Non-pigmented ciliary epithelial cell (primary cell): ENCODE measurements at places on chromosomes 16 and 17.
A peak's percentile ranks its signal among the peaks of the same experiment; 100 is the strongest.

DNA sequence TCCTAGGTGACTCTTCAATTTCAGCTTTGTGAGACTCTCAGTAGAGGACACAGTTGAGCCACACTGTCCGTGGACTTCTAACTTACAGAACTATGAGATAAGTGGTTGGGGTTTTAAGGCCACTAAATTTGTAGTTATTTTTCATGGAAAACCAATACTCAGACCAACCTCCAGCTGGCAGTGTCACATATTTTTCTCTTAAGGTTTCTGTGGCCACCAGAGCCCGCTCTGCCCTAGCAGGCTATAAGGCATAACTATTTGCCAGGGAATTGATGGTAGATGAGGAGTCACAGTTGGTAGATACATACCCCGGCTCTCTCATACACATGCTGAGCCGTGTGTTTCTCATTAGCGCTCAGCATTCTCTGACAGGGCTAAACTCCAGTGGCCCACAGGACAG is 336.8 kb upstream of the MON1B start:
- DNase-seq = no peak

GRCh38 chr16:77696149-77696548 is 26.2 kb upstream of the NUDT7 start:
- no peak for DNase-seq

- no peak for DNase-seq
These were observed 3.8 kb upstream of the CRISPLD2 start for GRCh38 chr16:84816023-84816422.

- DNase-seq = no peak
These were observed 21.0 kb downstream of the PDIA2 start for GRCh38 chr16:303760-304505.

DNA sequence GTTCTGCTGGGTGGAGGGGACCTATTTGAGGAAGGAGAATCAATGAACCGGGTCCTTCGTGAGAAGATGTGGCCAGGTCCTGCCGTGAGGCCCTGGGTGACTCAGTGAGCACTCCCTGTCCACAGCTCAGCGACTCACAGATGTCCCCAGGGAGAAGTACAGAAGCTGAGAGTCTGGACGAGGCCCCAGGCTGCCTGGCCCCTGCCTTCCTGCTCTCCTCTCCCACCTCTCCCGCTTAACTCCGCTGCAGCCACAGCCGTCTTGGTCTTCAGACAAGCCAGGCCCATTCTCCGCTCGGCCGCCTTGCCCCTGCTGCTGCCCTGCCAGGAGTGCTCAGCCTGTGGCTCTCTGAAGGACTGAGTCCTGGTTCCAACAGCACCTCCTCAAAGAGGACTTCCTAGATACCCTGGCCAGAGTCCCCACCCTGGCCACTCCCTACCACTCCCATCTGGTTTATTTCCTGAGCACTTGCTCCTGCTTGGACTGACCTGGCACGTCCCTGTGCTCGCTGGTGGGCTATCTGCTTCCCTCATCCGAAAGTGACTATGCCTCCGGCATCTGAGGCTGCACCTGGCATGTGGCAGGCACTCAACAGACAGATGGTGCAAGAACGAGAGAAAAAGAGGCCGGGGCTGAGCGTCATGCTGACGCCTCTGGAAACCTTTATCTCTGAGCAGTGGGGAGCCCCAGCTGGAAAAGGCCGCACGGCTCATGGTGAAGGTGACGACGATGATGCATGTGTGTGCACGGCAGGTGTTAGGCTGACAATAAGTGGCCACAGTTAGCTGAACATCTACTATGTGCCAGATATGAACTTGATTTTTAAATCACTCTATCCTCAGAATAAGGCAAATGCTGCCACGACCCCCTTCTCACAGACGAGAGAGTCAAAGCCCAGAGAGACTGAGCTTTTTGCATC is 9.2 kb upstream of the TNFRSF13B start:
- no peak for DNase-seq

- peak; percentile 53 for DNase-seq
These were observed 33.5 kb downstream of the GNA13 start for GRCh38 chr17:65022751-65023700.

- no peak for DNase-seq
These were observed 65.9 kb downstream of the TUBD1 start for GRCh38 chr17:59826706-59827453.

- DNase-seq = no peak
These were observed 223.2 kb downstream of the C16orf78 start for GRCh38 chr16:49596648-49597291.

GRCh38 chr16:74846714-74847113 is 72.1 kb upstream of the FA2H start:
- no peak for DNase-seq

GRCh38 chr17:8896641-8897635 is 29.5 kb upstream of the PIK3R6 start:
- no peak for DNase-seq

GRCh38 chr16:78957317-78958100 is 643.0 kb downstream of the MAF start:
- DNase-seq = no peak

DNA sequence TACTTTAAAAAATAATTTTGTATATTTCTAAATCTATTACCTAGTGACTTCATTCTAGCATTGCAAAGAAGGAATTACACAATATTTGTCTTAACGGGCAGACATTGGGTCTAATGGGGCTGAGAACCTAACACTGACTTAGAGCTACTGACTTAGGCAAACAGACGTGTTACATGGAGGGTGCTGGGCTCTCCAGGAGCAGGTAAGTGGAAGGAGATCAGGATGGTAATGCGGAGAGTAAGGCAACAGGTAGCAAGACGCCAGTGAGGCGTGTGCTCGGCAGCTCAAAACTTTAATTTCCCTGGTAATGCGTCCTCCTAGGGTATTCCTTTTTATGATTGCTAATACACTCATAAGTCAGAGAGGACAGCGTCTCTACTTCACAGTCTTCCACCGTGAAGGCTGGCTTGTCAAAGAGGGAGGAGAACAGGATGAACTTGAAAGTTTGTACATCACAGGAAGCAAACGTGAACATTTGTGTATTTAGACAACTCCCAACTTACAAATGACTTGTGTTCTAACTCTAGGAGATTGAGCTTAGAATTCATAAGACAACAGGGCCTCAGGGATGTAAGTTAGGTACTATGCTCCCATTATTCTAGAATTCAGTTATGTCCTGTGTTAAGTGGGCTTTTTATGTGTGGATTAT is 4.6 kb downstream of the KRT28 start:
- DNase-seq = no peak

DNA sequence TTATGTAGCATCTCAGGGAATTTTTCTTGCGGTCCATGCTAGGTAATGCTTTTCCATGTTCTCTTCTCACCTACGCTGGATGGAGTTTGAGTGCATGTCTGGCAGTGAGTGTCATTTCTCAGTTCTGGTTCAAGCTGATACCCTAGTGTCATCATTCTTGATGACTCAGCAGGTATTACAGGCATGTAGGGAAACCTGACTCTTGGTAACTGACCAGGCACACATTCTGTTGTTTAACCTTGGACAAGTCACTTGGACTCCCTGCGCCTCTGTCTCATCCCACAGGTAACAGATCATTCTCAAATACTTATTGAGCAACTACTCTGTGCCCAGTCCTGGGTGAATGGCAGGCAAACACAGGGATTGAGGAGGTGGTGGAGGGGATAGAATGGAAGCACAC is 6.8 kb upstream of the RBFOX1 start:
- DNase-seq = no peak

DNA sequence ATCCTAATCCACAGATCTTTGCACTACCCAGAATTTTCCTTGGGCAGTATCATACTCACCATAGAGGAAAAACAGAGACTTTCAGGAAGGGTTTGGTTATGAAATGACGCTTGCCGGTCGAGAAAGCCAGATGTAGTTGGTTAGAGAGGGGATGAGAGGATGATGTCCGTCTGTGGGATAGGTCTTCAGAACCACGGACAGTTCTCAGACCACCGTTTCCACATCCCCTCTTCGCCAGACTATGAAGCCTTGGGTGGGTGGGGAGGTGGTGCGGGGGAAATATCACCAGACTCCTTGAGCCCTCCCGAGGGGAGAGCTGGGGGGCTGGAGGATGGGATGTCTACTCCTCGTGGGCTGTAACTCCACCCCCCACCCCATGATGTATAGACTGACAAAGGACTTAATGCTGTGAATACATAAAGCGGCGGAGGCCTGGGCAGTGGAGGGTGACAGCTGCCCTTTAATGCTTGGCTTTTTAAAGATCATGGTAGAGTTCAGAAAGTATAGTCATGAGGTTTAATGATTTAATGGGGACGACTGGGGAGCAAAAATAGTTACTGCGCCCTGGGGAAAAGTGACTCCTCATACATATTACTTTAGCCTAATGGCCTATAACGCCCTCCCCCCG is 96.6 kb downstream of the MRM1 start:
- no peak for DNase-seq
